ENCODE measurements at places on chromosomes 1 and 21.

DNA sequence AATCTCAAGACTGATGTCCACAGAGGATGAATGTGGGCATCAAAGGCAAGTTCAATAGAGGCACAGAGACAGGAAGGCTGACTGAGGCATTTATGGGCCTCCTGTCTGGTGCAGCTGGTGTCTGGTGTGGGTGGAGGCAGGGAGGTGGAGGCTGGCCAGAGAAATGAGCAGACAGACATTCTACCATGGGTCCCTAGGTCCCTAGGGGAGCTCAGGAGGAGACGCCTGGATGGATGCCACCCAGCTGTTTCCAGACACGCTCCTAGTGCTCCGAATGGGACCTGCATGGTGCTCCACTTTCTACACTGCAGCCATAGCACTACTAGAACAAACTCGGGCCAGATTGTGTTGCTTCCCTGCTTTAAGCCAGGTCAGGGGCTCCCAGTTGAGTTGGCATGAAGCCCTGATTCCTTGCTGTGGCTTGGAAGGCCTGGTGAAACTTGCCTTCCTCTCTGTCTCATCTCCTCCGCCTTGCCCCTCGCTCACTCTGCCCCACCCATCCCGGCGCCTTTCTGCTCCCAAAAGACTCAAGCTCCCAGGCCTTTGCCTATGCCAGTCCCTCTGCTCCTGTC is 25.3 kb downstream of the PADI2 start:
- DNase-seq: no peak

DNA sequence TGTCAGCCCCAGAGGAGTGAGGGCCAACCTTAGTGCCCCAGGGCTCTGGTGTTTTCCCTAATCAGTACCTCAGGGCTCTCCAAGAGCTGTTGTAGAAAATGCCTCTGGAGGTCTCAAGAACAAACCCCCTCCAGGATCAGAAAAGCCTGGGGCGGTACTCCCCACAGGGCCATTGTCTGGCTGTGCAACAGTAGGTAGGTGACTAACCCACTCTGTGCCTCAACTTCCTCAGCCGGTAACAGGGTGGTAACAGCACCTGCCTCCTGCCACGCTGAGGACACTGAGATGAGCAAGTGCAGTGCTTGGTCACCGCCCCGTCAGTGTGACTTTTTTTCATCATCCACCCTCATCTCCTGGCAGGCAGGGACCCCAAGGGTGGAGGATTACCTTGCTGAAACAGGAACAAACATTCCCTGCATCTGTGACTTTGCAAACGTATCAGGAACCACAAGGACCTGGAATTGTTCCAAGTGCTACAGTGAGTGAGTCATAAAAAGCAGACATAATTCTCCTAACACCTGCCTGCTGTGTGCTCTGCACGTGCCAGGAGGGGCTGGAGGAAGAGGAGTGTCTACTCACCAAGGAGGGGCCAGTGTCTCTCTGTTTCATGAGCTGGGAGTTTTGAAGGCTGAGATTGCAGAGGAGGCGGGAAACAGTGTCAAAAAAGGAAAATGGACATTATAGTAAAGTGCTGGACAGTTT is 440.8 kb downstream of the NPHP4 start:
- DNase-seq: no peak

- DNase-seq: no peak
Measured at GRCh38 chr1:117635805-117636204, 30.0 kb downstream of the TENT5C start.

- no peak for DNase-seq
Measured at GRCh38 chr1:22491995-22492715, 40.5 kb downstream of the ZBTB40 start.

- DNase-seq: no peak
Measured at GRCh38 chr1:58932859-58933598, 149.2 kb upstream of the JUN start.

- no peak for DNase-seq
Measured at GRCh38 chr1:117106478-117106877, 15.1 kb downstream of the TRIM45 start.

DNA sequence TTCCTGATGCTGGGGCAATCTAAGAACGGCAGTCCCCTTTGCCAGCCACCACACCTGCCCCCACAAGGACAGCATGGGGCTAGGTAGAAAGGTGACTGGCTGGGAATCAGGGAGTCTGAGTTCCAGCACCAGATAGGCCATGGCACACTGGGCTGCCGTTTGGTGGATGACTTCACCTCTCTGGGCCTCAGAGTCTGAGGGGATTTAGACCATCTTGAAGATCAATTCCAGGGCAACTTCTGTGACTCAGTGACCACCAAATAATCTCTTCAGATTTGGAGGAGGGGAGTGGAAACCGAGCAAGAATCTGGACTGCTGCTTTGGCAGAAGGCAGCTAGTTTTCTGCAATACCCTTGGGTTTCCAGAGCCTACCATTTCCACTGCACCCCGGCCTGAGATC is 92.1 kb upstream of the EDN2 start:
- DNase-seq: no peak

DNA sequence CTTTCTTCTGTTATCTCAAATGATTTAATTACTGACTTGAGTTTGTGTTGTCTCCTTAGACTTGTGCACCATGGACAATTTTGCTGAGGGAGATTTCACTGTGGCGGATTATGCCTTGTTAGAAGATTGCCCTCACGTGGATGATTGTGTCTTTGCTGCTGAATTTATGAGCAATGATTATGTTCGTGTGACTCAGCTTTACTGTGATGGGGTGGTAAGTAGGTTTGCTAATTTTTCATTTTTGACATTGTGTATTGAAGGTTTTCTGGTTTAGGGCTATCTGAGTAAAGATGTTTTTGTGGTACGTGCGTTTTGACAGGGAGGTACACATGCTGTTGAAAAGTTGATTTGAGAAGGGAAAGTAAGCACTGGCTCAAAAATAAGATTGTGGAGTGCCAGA is 14.1 kb downstream of the TTC3 start:
- no peak for DNase-seq

GRCh38 chr1:227998374-227999055 is 8.3 kb upstream of the WNT3A start:
- DNase-seq: no peak

GRCh38 chr1:19758227-19758830 is 41.4 kb downstream of the TMCO4 start:
- no peak for DNase-seq

GRCh38 chr1:163315773-163316374 is 5.9 kb upstream of the NUF2 start:
- DNase-seq: peak; percentile 39

DNA sequence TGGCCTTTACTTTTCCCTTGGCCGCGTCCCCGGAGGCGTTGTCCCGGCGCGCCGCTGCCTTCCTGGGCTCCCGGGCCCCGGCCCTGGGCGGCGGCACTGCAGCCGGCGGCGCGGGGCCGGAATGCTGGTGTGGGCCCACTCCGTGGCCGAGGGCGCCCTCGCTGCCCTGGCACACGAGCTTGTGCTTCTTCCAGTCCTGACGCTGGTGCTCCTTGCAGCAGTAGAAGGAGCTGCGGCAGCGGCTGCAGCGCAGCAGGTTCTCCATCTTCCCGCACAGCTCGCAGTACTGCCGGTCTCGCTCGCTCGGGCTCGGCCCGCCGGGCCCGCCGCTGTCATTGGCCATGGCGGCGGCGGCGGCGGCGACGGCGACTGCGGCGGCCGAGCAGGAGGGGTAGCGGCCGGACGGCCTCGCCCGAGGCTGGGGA is 529 bp downstream of the EGLN1 start:
- DNase-seq: peak; percentile 23

GRCh38 chr1:109761227-109762038 is 2.3 kb downstream of the EPS8L3 start:
- no peak for DNase-seq
